ENCODE measurements at places on chromosomes 2 and 18. TPM values are rescaled to one million over a fixed set of nuclear protein-coding genes. Genes with fewer than 3 reads are reported as not detected.

Gene KCNG3
- polyA plus RNA-seq = not detected

Gene ERBB4
- polyA plus RNA-seq = not detected

Gene RTP5
- polyA plus RNA-seq = not detected

Gene ST6GAL2
- not detected for polyA plus RNA-seq

Gene REG3A
- polyA plus RNA-seq = not detected

DNA sequence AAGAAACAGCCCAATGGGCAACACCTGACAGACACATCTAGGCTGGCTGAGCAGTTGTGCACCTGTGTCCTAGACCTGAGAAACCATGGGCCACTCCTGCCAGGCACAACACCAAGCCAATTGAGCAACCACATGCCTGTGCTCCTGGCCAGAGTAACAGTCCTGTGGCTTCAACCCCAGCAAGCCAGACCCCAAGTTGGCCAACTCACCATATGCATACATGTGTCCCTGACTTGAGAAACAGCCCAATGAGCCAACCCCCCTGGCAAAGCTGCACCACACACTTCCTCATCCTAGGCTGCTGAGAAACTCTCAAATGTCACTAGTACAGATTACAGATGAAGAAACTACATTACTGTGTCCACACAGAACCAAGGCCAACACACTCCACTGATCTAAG is 36.6 kb downstream of the USP34 start:
- no peak for DNase-seq

DNA sequence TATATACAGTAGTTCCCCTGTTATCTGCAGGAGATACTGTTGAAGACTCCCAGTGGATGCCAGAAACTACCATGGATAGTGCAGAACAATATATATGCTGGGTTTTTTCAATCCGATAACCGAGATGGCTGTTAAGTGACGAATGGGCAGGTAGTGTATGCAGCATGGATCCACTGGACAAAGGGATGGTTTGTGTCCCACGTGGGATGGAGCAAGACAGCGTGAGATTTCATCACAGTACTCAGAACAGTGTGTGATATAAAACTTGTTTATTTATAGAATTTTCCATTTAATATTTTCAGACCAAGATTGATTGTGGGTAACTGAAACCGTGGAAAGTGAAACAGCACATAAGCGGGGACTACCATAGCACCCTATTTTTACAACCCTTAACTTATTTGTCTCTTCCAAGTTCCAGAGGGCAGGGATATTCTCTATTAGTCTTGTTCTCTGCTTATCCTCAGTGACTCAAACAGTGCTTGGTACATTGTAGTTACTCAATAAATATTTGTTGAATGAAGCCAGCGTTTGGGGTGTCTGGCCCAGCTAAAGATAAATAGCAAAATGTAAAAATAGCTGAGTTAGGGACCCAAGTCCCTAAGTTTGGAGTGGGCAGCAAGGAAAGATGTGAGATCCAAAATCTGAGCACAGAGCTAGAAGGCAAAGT is 50.0 kb downstream of the RHBDD1 start:
- DNase-seq = no peak

DNA sequence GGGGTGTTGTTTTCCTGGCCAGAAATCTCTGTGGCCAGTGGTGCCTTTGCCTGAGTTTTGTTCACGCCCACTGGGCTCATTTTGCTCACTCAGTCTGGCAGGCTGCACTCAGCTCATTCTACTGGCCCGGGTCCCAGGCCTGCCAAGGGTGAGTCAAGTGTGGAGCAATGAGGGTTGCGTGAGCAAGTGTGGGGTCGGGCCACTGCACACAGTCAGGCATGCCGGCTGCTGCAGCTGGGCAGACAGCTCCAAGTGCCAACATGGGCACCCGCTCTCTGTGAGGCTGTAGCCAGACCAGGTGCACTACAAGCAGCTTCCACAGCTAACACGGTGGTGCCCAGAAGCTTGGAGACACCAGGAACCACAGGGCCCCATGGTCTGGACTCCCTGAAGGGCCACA is 801.1 kb upstream of the RAB6C start:
- no peak for DNase-seq

DNA sequence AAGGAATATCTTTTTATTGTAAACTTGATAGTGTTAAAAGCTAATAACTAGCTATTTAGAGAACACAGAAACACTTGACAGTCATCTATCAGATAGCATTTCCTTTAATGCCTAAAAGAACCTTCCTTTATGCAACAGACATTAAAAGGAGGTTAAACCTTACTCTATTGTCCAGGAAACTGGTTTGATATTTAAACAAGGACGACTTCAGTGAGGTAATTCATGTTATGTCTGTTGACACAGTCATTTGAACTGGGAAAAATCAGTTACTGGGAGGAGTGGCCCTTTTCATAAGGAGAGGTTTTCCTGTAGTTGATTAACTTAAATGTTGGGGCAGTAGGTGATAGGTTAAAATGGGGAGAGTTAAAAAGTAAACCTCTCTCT is 6.7 kb downstream of the TGIF1 start:
- DNase-seq = no peak

DNA sequence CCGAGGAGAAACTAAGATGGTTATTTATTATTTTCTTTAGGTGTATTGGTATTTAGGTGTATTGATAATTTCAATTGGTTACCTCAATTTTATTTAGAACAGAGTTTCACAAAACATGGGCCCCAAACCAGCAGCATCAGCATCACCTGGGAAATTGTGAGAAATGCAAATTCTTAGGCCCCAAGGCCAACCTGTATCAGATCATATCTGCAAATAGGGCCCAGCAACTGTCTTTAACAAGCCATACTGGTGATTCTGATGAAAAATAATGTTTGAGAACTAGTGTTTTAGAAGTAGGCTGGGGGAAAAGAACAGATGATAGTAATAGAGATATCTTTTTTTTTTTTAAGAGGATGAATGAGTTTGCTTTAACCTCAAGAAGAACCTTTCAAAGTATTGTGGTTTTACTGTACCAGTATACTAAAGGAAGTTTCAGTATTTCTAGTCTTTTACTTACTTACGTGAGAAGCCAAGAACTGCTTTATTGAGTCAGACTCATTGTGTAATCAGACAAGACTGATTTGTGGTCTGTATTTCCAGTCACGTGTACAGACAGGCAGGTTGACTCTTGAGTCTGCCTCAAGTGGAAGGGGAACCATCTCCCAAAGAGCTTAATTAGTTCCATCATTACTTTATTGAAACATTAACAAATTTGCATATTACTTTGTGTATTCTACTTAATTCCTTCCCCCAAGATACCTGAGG is 60.4 kb upstream of the GAREM1 start:
- DNase-seq = no peak

DNA sequence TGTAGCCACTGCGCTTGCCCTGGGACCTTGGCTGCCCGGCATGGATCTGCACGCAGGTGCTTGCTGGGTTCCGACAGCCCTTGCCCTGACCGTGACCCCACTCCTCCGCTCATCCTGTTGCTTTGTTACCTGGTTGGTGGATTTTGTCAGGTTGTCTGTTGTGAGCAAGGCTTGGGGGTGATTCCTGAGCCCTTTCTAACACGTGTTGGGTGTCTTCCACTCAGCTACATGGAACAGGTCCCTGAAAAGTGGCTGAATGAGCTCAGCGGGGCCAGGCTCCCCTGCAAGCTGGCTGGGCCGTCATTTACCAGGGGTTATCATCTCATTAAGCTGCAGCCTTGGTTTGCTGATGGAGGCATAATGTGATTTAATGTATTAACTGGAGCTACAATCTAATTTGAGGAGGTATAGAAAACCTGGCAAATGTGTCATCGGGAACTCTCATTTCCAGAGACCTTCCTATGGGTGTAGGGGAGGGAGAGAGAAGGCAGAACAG is 24.6 kb downstream of the RAMP1 start:
- no peak for DNase-seq

GRCh38 chr2:225002039-225002655 is 40.1 kb downstream of the DOCK10 start:
- DNase-seq = no peak

Data from BJ (cell line).